ENCODE measurements at places on chromosomes 16 and 17.

GRCh38 chr16:86979061-86979460 lies 338.1 kb downstream of the C16orf95 start:
- no peak for DNase-seq

- DNase-seq = no peak
These were observed 2.9 kb upstream of the RHBDF2 start for GRCh38 chr17:76504117-76504516.

DNA sequence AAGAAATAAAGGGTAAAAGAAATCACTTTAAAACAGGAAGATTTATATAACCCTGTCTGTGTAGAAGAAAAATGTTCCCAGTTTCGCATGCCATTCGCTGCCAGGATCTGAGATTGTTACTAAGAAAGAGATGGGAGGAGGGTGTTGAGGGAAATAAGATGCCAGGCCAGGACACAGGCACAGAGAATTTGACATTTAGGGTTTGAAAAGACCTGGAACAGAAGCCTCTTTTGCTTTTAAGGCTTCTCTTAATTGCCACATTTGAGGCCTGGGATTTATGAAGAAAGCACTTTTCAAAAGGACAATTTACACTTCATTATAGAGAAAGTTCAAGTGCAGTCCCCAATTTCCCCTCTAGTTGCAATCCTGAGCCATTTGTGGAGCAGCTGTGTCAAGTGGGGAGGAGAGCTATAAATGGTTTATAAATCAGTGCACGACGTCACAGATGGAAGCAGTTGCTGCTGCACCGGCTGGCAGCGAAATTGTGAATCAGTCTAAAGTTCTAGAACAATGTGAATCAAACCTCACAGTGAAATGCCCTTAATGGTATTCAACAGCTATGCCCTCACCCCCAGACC lies 26.5 kb upstream of the C16orf87 start:
- no peak for DNase-seq

DNA sequence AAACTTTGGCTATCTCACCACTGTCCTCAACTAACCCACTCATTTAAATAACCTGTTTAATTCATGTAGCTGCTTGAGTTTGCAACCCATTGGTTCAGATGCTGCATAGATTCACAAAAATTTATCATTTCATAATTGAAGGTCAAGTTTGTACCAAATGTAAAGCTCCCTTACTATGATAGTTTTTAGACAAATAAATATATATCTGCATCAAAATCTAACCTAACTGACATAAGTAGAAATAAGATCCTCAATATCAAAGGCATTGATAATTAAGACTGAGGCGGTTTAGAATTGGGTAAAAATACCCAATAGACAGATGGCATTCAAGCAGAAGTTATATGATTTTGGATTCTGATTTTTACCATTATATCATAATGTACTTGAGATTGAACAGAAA lies 132.9 kb upstream of the NACA2 start:
- DNase-seq = no peak

GRCh38 chr16:53913920-53914319 lies 210.0 kb downstream of the FTO start:
- no peak for DNase-seq

GRCh38 chr17:22268214-22268911 lies 576.0 kb downstream of the KCNJ18 start:
- DNase-seq = no peak

All from stimulated activated CD8-positive, alpha-beta memory T cell treated with anti-CD3 and anti-CD28 coated beads, Interleukin-15, amount 100 ng/mL, for 4 hours (primary cell).